ENCODE measurements at places on chromosomes 1 and 21. TPM values are rescaled to one million over a fixed set of nuclear protein-coding genes. Genes with fewer than 3 reads are reported as not detected.
A peak's percentile ranks its signal among the peaks of the same experiment; 100 is the strongest.

Gene PAX7
- not detected for total RNA-seq

GRCh38 chr21:34808569-34809204, 139.9 kb downstream of the CLIC6 start:
- H3K27me3 ChIP-seq: no peaks in the 10 kb centered on the region
- H3K4me1 ChIP-seq: peaks cover 21% of the 10 kb centered on the region
- no peak for DNase-seq
- no peaks in the 10 kb centered on the region for H3K36me3 ChIP-seq
- no peak overlapping the region for H3K27ac ChIP-seq

DNA sequence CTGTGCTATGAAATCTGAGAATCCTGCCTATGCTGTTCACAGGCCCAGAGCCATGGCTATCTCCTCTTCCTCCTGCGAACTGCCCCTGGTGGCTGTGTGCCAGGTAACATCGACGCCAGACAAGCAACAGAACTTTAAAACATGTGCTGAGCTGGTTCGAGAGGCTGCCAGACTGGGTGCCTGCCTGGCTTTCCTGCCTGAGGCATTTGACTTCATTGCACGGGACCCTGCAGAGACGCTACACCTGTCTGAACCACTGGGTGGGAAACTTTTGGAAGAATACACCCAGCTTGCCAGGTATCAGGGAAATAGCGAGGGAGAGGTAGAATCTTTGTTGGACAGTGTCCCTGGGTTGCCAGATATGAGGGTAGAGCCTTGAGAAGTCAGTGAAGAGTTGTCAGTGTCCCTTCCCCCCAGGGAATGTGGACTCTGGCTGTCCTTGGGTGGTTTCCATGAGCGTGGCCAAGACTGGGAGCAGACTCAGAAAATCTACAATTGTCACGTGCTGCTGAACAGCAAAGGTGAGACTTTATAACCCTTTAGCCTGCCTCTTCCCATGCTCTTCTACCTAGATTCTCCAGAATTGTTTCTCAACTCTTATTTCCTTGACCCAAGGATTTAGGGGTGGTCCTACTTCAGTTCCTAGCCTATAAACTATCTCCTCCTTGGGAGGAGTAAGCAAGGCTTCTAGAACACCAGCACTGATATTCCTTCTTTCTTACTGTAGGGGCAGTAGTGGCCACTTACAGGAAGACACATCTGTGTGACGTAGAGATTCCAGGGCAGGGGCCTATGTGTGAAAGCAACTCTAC, 1.4 kb downstream of the NIT1 start:
- no peaks in the 10 kb centered on the region for H3K27me3 ChIP-seq
- H3K27ac ChIP-seq: peak overlapping the region; percentile 90
- peaks cover 19% of the 10 kb centered on the region for H3K4me1 ChIP-seq
- H3K36me3 ChIP-seq: peaks cover 16% of the 10 kb centered on the region
- H3K4me3 ChIP-seq: peak overlapping the region; percentile 74
- no peak for DNase-seq

GRCh38 chr1:111015222-111015621, 51.5 kb upstream of the LRIF1 start:
- H3K4me1 ChIP-seq: no peaks in the 10 kb centered on the region
- no peaks in the 10 kb centered on the region for H3K36me3 ChIP-seq
- DNase-seq: no peak

GRCh38 chr1:67917006-67917405, 83.7 kb upstream of the GNG12 start:
- no peaks in the 10 kb centered on the region for H3K36me3 ChIP-seq
- no peak overlapping the region for H3K4me3 ChIP-seq
- H3K27ac ChIP-seq: no peak overlapping the region
- no peaks in the 10 kb centered on the region for H3K4me1 ChIP-seq
- no peaks in the 10 kb centered on the region for H3K27me3 ChIP-seq

Gene EXO1
- total RNA-seq: 35.0 TPM

- no peak overlapping the region for H3K4me3 ChIP-seq
- no peaks in the 10 kb centered on the region for H3K36me3 ChIP-seq
- no peak overlapping the region for H3K27ac ChIP-seq
- no peak for DNase-seq
- no peaks in the 10 kb centered on the region for H3K4me1 ChIP-seq
- H3K27me3 ChIP-seq: no peaks in the 10 kb centered on the region
These were observed 73.8 kb downstream of the LYPLAL1 start for GRCh38 chr1:219247441-219247840.

DNA sequence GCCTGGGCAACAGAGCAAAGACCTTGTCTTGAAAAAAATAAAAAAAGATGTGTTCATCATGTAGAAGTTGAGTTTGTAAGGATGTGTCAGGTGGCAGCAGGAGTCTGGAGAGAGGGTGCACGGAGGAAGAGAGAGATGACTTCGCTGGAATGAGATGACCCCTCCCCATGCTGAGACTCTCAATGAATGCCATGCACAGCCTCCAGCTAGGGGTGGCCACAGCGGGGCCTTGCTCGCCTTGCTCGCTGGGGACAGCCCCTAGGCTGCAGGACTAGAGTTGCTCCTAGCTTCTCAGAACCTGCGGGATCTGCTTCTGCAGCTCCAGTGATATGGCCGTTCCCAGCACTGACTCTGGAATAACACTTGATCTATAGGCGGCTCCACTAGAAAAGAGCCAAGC, 6.6 kb upstream of the C2CD2 start:
- no peak overlapping the region for H3K4me3 ChIP-seq
- peaks cover 2% of the 10 kb centered on the region for H3K27me3 ChIP-seq
- DNase-seq: no peak
- no peak overlapping the region for H3K27ac ChIP-seq
- no peaks in the 10 kb centered on the region for H3K36me3 ChIP-seq

DNA sequence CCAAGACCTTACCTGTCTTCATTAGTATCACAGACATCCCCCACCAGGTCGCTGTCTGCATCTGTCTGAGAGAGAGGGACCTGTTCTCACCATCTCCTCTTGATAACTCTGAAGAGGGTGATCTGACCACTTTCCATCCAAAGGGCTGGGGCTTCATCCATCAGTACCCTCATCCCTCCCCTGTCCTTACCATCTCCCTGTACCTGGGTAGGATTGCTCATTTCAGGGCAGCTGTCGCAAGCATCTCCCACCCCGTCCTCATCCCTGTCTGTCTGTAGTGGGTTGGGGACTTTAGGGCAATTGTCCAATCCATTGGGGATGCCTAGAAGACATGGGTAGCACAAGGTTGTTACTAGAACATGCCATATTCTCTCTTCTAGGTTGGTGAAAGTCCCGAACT, 7.9 kb downstream of the THBS3 start:
- no peaks in the 10 kb centered on the region for H3K4me1 ChIP-seq
- no peak overlapping the region for H3K27ac ChIP-seq
- H3K36me3 ChIP-seq: no peaks in the 10 kb centered on the region

Measured in GM12878 (cell line).